Fibroblast of lung (primary cell): ENCODE measurements at places on chromosomes 13 and 19. TPM values are rescaled to one million over a fixed set of nuclear protein-coding genes. Genes with fewer than 3 reads are reported as not detected.
A peak's percentile ranks its signal among the peaks of the same experiment; 100 is the strongest.

PSG2 gene
- 1.5 and 2.1 TPM in 2 replicates for polyA plus RNA-seq

DNA sequence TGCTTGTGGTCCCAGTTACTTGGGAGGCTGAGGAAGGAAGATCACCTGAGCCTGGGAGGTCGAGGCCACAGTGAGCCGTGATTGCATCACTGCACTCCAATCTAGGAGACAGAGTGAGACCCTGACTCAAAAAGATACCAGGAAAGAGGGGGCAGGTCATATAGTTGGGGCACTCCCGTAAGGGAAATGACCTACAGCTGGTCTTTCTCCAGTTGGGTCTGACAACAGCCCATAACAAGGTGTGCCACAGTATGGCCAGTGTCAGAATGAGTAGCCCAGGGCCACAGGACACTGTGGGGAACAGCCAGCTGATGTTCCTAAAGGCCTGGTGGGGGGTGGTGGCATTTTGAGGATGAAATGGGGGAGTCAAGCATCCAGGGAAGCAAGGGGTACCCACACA is 10.8 kb downstream of the DNMT1 start:
- no peak for DNase-seq

GRCh38 chr19:58586133-58586765 is 13.1 kb upstream of the MZF1 start:
- DNase-seq = no peak

DNA sequence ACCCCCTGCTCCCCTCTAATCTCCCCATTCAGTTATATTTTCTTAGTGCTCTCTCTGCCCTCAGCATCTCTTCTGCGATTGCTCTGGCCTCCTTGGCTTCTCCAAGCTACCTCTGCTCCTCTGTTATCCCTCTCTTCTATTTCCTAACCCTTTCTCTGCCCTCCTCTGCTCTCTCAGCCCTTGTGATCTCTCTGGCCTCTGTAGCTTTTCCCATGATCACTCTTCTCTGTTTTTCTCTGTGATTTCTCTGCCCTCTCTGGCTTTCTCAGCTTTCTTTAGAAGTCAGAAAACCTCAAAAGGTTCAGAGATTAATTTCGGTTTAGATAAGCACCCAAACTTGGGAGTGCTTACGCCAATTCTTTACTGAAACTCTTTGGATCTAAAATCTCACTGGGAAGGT is 795.0 kb downstream of the DIAPH3 start:
- no peak for DNase-seq

GRCh38 chr19:38266981-38267597 is 2.7 kb downstream of the SPINT2 start:
- DNase-seq = peak; percentile 73

DNA sequence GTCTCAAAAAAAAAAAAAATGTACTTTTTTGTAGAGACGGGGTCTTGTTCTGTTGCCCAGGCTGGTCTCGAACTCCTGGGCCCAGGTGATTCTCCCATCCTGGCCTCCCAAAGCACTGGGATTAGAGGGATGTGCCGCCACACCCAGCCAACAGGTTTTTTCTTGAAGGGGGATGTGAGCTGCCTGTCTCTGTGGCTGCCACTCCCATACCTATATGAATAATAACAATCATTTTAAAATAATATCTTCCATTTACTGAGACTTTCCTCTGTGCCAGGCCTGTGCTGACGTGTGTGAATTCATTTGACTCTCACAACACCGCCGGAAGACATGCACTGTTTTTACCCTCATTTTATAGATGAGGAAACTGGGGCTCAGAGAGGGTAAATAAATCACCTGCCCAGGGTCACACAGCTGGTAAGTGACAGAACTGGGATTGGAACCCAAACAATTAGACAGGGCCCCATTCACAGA is 7.2 kb upstream of the BCL3 start:
- DNase-seq = peak; percentile 57

GRCh38 chr13:105763851-105764250 is 771.6 kb downstream of the EFNB2 start:
- peak; percentile 6 for DNase-seq

- DNase-seq = no peak
These were observed 11.6 kb upstream of the CNMD start for GRCh38 chr13:52751196-52751595.

- no peak for DNase-seq
These were observed 45.8 kb upstream of the UFM1 start for GRCh38 chr13:38303816-38304320.

GRCh38 chr13:50226515-50227155 is 211.4 kb downstream of the KCNRG start:
- no peak for DNase-seq

DNA sequence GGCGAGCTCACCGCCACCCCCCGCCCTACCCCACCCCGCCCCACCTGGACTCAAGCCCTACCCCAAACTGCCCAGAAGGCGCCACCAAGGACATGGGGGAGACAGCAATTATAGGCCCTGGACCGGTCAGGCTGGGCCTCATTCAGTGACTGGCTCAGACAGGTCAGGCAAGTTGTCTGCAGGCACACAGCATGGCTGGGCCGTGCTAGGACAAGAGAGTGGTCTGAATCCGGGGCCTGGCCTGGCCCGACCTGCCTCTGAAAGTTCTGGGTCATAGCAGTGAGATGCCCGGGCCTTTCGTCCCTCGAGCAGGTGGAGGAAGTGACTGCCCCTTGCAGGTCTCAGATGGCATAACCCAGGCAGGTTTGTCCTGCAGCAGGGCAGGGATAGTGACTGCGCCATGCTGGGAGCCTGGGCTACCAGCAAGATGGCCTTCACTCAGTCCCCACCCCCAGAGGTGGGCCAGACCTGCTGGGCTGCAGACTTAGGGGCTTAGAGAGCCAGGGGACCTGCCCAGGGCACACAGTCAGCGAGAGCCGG is 21.0 kb downstream of the COMP start:
- DNase-seq = no peak
